SK-N-MC (cell line): ENCODE measurements at places on chromosomes 3 and 15.

DNA sequence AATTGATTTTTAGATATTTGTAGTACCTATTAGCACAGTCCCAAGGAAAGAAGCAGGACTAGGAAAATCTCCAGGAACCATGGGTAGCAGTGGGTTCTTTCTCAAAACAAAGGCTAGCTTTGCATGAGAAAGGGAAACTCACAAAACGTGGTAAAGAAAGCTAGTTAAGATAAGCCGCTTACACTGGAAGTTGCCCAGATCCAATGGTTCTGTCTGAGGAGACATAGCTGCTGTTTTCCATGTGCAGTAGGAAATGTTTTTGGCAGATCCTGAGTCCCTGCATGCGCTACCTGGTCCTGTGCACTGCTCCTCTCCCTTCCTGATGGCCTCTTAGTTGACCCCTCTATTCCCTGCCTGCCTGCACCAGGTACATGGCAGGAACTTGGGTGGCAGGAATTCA is 60.4 kb downstream of the TFG start:
- DNase-seq = no peak

GRCh38 chr3:71062952-71063772 is 520.4 kb downstream of the FOXP1 start:
- DNase-seq = no peak

- no peak for DNase-seq
These were observed 15.9 kb downstream of the CSRNP1 start for GRCh38 chr3:39137435-39137936.

DNA sequence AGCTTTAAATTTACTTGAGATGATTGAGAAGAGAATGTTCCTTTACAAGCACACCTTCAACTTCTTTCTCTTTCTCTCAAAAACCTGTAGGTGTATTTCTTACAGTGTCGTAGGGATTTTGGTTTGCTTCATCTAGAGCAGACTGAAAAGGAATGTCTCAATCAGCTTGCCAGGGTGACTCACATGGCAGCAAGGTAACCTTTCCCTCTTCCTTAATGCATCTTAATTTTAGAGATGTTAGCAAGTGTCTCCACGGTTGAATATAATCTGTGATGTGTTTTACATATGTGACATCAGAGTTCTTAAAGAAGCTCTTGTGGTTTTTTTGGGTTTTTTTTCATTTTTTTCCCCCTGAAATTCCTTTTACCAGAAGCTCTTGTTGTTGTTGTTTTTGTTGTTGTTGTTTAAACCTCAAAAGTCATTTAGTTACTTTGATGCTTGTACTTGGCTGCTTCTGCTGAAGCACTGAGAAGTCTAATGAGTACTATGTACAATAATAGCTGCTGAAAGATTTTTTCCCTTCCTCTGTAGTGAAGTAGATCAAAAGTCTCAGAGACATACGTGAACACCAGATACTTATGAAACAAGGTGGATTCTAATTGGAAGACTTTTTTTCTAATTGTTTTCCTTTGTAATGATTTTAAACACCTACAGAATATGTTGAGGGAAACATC is 83.1 kb downstream of the RETNLB start:
- DNase-seq = no peak

GRCh38 chr3:186125118-186125517 is 16.2 kb upstream of the ETV5 start:
- DNase-seq = no peak

DNA sequence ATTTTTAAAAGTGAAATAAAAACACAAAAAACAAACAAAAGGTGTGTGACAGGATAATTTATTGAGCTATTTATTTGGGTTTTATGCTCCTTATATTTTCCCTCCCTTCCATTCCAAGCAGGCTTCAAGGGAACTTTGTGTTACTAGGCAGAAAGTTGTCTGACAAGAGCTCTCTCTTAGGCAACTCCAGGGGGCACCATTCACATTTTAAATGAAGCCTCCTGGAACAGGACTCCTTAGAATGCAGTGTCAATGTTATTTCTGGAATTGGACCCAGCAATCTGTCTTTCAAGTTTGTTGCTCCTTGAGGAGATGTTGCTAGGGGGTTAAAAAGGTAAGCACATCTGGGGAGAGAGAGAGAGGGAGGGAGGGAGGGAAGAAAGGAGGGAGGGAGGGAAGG is 5.4 kb upstream of the RFX7 start:
- peak; percentile 30 for DNase-seq

DNA sequence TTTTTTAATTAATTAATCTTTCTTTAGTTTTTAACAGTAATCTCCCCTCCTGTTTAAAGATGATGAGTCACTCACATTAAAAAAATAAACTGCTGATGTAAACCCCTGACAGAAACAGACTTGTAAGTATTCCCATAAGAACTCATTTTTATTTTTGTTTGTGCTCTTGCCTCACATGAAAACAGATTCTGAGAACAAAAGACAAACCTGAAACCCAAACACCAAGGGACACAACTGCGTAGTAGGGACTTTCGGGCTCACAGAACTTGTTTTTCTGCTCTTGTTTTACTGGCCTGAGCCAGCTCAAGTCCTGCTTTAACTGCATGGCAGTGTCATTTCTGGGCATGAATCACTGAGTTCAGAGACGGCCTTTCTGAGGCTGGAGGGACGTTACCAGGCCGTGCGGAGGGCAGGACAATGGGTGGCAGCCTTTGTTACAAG is 600.8 kb downstream of the FOXP1 start:
- DNase-seq = no peak

DNA sequence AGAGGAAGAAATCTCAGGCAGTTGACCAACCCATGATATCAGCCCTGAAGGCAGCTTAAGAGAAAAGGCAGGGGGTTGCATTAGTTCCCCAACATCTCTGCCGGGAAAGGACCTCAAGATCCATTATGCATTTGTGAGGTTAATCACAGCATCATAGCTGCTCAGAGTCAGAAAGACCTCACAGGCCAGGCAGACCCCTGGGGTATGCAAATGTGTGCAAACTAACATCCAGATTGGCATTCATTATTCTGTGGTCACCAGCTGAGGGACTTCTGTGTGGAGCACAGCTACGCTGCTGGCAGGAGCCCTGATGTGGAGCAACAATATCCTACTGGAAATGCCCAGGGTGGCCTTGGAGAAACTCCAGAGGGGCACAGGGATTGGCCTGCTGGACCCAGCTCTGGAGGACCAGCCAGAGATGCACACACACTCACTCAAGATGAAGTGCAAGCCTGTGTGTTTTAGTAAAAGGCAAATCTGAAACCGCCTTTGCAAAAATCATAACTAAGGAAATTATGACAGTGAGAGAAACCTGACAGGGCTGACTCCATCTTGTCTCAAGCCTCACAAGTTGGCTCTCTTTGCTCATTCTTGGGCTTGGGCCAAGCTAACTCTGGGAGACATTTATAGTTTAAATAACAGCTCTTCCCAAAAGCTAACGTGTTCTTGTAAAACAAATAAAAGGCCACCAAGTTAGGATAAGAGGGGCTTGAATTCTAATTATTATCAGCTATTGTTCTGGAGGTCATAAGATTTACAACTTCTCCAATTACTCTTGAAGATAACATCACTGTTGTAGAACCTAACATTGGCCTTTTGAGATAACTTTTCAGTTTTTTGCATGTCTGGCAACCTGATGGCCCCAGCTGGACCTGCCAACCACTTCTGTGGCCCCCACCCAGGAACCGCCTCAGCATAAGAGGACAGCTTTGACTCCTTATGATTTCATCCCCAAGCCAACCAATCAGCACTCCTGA is 257.1 kb downstream of the UACA start:
- DNase-seq = no peak

GRCh38 chr15:39896101-39896500 is 24.0 kb downstream of the GPR176 start:
- no peak for DNase-seq

DNA sequence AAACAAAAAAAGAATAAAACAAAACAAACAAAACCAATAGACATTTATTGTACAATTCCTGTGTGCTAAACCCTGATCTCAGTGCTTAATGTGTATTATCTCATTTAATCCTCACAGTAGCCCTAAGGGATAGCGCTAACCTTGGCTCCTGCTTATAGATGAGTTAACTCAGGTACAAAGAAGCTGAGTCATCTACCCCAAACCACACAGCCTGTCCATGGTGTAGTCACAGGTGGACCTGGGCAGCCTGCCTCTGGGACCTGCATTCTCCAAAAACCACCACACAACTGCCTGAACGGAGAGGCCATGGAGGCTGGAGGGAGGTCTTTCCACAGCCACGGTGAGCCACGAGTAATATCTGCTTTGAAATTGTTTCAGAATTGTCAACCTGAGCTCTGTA is 5.5 kb upstream of the CLN6 start:
- no peak for DNase-seq

GRCh38 chr3:195548006-195548405 is 4.9 kb upstream of the PPP1R2 start:
- DNase-seq = no peak

GRCh38 chr3:33664195-33664594 is 53.9 kb downstream of the CLASP2 start:
- no peak for DNase-seq

DNA sequence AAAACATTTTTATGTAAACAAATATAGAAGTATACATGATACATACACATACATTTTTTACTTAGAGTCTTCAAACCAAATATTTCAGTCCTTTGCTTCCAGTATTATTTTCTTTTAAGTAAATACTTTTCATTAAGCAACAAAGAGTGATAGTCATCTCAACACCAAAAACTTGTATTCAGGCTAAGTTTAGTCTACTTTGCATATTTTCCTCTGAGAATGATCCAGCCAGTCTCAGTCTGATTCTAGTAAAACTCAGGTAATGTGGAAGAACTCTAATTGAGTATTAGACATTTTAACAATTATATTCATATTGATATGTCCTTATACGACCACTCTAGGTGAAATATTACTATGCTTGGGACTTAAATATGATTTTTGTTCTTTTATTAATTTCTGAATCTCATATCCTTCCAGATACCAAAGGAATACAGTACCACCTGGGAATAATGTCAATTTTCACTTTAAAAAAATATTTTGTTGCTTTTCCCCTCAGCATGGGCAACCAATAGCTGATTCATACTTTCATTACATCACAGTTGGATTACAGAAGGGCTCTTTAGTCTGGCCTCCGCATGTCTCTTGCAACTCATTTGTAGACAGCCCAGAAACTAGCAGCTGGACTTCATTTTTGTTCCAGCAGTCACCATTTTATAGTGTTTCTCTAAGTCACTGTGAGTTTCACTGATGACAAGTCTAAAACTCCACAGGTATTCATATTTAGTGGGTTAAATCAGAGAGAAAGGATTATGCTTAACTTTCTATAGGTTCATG is 390.4 kb downstream of the ZBTB20 start:
- DNase-seq = no peak
